Activated CD4-positive, alpha-beta T cell treated with anti-CD3 and anti-CD28 coated beads for 1 hour (primary cell): ENCODE measurements at places on chromosomes 13 and 19.

- no peak for DNase-seq
Measured at GRCh38 chr13:112341976-112342735, 34.0 kb upstream of the SPACA7 start.

GRCh38 chr13:93220073-93220472 is 6.5 kb upstream of the GPC6 start:
- DNase-seq, result no peak

GRCh38 chr13:54029720-54030119 is 1001.1 kb downstream of the OLFM4 start:
- no peak for DNase-seq

GRCh38 chr13:100138859-100139491 is 50.1 kb downstream of the PCCA start:
- no peak for DNase-seq

DNA sequence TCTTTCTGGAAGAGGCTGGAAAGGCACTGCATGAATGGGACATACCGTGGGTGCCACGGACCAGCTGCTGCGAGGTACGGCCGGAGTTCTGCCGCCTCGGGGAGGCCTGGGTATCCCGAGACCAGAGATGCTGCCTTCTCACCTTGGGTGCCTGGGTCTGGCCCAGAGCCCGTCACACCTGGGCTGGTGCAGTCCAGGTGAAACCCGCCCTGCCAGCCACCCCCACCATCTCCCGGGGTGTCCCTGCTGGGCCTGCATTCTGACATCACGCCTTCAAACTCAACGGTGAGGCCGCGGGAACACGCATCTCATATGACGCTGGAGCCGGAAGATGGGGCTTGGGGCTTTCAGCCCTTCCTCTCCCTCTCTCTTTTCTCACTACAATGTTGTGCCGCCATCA is 98.0 kb downstream of the GADD45B start:
- no peak for DNase-seq

- no peak for DNase-seq
Measured at GRCh38 chr19:49950956-49951526, 9.9 kb downstream of the SIGLEC11 start.

GRCh38 chr13:71831716-71832115 is 35.3 kb downstream of the DACH1 start:
- no peak for DNase-seq

DNA sequence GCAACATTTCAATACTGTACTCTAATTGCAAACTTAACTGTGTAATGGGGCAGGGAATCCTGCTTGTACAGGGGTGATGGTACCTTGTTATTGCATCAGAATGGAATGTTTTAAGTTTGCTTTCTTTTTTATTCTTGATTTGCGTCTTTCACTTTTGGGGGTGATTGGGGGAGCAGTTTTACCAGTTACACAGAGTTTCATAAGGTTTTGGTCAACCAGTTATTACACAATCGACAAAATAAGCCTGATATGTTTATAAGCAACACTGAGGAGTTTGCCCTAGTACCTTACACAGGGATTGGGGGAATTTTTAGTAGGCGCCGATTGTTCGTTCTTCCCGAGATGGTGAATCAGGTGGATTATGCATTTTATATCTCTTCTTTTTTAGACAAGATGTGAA is 2.7 kb downstream of the KLF5 start:
- no peak for DNase-seq

GRCh38 chr19:29389495-29389894 is 136.3 kb upstream of the VSTM2B start:
- no peak for DNase-seq

GRCh38 chr13:39311619-39312018 is 273.4 kb downstream of the NHLRC3 start:
- no peak for DNase-seq

GRCh38 chr13:24244802-24245201 is 64.6 kb upstream of the C1QTNF9 start:
- no peak for DNase-seq

GRCh38 chr19:7975037-7975436 is 30.4 kb downstream of the ELAVL1 start:
- no peak for DNase-seq

- DNase-seq, result no peak
Measured at GRCh38 chr13:30676672-30677071, 58.7 kb upstream of the ALOX5AP start.

- no peak for DNase-seq
Measured at GRCh38 chr19:1715540-1715939, 37.8 kb upstream of the ONECUT3 start.

DNA sequence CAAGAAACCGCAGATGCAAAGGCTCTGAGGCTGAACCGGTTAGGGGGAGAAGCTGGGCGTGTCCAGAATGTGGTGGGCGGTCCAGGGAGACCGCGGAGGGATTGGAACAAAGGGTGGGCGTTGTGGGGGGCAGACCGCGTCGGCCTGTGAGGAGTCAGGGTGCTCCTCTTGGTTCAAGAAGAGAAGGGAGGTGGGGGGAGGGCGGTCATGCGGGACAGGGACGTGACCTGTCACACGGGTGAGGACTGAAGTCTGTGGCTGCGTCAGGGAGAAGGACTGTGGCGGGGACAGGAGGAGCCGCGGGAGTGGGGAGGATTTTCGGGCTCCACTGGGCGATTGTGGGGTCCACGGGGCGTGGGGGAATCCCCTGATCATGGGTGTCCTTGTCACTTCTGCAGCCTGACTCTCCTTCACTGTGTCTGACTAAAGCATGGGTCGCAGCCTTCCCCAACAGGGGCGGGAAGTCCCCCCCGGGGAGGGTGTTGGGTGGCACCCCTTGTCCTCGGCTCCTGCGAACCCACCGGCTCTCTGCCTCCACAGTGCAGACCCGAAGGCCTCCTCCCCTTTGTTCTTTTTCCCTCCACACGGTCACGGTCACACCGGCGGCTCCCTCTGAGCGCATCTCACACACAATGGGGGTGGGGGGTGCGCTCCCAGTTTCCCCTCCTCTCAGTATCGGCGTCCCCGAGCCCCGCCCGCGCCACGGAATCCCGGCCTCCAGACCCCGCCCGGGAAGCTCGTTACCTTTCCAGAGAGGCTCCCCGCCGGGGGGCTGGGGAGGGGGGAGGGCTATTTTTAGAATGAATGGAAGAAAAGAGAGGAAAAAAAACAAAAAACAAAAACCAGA is 16.4 kb upstream of the KCNN1 start:
- DNase-seq, result no peak

DNA sequence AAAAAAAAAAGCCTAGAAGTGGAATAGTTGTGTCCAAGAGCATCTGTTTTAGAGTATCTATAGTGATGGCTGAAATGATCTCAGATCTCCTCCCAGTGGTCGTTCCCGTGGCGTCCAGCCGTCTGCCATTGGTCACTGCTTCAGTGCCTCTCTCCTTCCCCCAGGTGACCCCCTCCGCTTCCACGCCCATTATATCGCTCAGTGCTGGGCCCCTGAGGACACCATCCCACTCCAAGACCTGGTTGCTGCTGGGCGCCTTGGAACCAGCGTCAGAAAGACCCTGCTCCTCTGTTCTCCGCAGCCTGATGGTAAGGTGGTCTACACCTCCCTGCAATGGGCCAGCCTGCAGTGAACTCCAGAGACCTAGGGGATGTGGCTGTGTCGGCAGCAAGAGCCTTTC is 1.9 kb downstream of the TSEN34 start:
- DNase-seq, result no peak

DNA sequence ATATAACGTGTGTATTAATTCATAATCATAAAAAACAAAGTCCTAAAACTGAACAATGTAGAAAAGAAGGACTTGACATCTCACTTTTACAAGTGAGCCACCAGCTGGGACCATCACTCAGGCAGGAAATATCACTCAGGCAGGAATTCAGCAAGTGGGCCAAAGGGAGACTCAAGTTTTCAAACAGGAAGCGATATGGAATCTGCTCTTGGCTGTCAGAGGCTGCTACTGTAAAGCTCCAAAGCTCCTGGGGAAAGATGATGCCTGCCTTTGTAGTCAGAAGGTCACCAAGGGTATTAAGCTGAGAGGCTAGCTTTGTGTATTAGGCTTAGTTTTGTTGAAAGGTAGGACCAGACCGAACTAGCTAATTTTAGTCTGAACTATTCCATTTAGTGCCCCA is 5.5 kb upstream of the AKAP11 start:
- no peak for DNase-seq

GRCh38 chr19:56119582-56119978 is 1.5 kb downstream of the ZNF787 start:
- no peak for DNase-seq

DNA sequence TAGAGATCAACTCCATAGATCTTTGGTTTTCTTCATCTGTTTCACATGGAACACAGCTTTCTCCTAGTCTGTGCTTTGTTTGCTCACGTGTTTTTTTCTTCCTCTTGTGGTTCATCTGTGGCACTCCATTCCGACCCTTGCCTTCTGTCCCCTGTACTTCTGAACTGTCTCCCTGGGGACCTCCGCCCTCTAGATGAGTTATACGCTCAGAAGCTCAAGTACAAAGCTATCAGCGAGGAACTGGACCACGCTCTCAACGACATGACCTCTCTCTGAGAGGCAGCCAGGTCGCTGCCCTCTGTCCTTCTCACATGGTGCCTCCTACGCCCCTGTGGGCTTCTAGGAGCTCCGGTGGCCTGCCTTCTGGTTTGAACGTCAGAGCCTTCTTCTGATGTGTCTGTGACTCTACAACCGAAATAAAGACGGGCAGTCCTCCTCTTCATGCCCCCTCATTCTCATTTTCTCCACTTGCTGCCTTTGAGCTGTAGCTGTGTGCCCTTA is 16.6 kb upstream of the RAB8A start:
- no peak for DNase-seq

- DNase-seq, result no peak
Measured at GRCh38 chr13:33644581-33645543, 173.1 kb upstream of the RFC3 start.

GRCh38 chr13:100662468-100663211 is 12.0 kb downstream of the TMTC4 start:
- no peak for DNase-seq

DNA sequence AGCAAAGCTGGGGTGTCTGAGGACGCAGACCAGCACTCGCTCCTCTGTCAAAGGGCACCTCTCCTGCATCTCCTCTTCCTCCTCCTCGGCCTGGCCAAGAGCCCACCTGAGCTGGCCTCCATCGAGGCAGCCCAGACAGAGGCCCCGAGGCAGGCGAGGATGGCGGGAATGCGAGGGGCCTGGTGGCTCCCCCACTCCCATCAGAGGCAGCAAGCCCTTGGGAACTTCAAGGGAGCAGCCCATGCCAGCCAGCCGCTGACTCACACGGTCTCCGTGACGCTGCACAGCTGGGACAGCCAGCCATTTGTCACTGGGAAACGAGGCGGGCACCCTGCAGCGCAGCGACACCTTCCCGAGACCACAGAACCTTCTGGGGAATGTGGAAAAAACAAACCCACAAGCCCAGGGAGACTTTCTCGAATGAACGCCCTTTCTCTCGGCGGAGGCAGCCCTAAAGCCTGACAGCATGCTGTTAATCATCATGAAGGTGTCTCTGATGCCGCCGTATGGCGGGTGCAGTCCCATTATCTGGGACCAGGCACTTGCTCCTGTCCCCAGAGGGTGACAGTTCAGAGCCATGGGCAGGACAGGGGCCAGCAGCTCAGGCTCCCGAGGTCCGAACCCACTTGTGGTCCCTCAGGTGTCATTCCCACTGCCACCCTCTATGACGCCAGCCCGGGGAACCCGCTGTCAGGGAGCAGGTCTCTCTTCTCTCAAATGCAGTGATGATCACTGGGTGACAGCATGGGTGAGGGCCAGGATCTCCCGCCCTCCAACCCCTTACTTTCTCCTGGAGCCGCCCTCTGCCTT is 53.0 kb downstream of the PEPD start:
- no peak for DNase-seq

- DNase-seq, result no peak
Measured at GRCh38 chr19:48630296-48631063, 6.7 kb downstream of the DBP start.

- DNase-seq, result no peak
Measured at GRCh38 chr13:27789153-27789494, 3.2 kb upstream of the GSX1 start.

- no peak for DNase-seq
Measured at GRCh38 chr19:5498830-5499550, 43.8 kb downstream of the ZNRF4 start.

DNA sequence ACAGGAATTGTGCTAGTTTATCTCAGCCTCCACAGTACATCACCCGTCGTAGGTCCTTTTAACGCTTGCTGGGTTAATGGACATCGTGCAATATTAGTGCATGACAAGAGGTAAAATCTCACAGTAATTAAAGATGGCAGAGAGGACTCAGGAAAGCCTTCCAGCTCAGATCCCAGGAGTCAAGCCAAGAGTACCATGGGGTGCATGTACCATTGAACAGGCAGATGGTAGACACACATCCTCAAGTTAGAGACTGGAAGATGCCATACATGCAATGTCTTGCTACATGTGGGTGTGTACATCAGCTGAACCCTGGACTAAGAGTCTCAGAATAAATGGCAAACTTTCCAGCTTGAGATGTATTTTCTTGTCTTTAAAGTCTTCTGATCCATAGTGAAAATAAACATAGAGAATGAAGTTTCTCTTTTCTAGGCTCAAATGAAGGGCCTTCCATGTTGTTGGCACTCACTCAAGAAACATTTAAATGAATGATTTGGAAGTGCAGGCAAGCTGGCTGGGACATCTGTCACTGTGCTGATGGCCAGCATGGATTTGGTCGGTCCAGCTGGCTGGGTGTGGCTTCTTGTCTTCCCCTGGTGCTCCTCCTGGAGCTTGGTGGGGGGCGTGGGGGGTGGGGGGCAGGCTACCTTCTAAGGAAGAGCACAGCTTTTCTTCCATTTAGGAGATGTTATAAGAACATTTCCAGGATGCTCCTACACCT is 290.9 kb upstream of the MAB21L1 start:
- DNase-seq, result no peak

- DNase-seq, result no peak
Measured at GRCh38 chr13:60463787-60464186, 66.8 kb downstream of the TDRD3 start.

DNA sequence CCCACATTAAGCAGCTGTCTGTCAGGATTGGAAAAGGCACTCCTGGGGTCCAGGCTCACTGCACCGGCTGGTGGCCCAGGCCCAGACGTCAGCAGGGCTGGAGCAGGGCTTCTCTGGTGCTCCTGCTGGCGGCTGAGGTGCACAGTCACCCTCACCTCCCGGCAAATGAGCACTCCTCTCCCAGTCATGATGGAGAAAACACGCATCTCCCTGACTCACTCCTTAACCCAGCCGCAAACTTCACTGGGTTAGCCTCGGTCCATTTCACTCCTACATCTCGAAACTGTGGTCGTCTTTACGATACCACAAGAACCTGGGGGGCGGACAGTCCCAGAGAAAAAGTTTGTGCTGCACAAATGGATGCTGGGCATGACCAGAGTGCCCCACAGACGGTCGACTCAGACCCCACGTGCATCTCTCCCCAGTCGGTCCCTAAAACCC is 3.3 kb upstream of the RASA3 start:
- no peak for DNase-seq

DNA sequence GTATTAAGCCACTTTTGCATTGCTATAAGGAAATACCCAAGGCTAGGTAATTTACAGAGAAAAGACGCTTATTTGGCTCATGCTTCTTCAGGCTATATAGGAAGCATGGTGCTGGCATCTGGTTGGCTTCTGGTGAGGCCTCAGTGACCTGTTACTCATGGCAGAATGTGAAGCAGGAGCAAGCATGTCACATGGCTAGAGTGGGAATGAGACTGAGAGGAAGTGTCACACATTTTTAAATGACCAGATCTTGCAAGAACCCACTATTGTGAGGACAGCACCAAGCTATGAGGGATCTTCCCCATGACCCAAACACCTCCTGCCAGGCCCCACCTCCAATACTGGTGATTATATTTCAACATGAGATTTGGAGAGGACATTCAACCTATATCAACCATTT is 25.7 kb upstream of the IGFL4 start:
- no peak for DNase-seq
